Spinal cord (tissue), 10 donors: ENCODE measurements at places on chromosomes 7 and 10.

DNA sequence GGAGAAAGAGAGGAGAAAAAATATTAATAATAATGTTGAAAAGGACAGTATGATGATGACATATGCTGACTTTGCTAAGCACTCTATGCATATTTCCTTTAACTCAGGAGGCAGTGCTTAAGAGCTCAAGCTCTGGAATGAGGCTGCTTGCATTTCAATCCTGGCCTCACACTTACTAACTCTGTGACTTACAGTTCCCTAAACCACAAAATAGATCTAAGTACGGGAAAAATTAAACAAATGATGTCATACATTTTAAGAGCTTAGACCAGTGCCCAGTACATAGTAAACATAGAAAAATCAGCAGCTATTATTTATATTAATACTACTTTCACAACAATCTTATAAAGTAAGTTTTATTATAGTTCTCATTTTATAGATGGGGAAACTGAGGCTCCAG, 61.3 kb downstream of the GFRA1 start:
- DNase-seq = no peak

DNA sequence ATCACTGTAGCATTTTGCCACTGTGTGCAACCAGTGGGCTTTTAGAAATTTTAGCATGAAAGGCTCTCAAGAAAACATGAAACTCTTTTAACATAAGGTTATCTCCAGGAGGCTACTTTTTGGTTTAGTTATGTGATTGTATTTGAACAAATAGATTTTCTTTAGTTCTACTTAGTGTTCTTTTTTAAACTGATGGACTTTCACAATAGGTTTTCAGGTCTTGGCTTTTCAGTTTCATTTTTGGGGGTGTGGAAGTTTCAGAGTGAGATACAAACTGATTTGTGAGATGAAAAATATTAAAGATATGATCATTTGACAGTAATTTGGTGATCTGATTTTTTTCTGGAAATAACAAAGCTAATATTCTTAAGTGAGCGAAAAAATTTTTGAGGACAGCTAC, 344.1 kb downstream of the PHF14 start:
- DNase-seq = no peak

GRCh38 chr10:97506199-97506991, 7.7 kb downstream of the UBTD1 start:
- no peak for DNase-seq

DNA sequence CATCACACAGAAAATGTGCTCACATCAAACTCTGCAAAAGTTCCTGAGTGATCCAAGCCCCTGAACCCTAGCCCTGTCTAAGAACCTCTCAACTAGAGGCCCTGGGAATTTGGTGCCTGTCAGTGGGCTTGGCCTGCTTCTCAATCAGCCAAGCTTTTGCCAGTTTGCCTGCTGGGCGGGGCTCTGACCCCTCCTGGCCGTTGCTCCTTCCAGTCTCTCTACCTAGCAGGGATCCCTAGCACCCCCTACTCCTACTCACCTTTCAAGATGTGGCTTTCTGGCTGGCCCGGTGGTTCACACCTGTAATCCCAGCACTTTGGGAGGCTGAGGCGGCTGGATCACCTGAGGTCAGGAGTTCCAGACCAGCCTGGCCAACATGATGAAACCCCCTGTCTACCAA, 2.1 kb downstream of the KLRG2 start:
- DNase-seq = no peak

DNA sequence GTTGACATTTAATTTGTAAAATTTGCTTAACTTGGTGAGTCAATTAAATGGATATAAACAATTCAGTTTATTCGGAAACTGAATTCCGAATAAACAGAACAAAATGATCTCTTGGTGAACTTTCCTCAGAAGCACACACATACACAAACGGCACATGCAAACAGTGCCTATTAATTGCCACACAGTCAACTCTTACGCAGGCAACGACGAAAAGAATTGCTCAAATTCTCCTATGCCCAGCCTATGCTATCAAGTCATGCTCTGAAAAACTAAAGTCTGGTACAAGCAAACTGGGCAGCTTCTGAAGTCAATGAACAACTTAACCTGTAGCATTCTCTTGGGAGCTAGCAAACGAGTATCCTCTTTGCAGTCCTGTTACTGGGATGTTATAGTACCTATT, 38.8 kb upstream of the ASL start:
- DNase-seq = no peak

GRCh38 chr7:25663877-25664276, 435.6 kb upstream of the NPVF start:
- no peak for DNase-seq

DNA sequence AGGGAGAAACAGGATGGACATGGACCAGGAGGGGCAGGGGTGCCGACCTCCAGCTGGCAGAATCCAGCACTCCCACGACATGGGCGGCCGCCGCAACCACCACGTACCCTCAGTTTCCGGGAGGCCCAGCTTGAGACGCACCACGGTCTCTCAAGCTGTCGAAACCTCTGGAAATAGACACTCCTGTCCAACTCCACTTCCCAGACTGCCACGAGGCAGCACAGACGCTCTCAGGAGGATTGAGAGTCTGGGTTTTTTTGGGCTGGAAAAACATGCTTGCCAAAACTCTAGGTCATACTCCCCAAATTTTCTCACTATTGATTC, 37.9 kb upstream of the PDGFA start:
- no peak for DNase-seq

- peak; percentile 61 for DNase-seq
Observed at GRCh38 chr10:71980181-71981014, 16.2 kb downstream of the CHST3 start.

DNA sequence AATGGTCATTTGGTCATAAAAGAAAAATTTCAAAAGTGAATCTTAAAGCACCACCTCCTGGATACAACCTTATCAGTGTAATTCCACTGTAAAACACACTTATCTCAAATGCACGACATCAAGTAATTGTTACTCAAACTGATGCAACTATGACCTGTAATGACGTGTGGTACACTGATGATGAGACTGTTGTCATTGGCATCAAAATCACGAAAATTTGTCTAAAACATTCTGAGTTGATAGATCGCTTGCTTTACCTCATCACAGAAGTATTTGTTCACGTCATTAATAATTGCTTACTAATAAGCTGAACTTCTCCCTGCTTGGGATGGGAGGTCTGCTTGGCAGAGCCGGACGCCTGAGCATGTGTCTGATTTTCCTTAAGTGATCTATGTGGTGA, 221.8 kb upstream of the KLF6 start:
- no peak for DNase-seq

DNA sequence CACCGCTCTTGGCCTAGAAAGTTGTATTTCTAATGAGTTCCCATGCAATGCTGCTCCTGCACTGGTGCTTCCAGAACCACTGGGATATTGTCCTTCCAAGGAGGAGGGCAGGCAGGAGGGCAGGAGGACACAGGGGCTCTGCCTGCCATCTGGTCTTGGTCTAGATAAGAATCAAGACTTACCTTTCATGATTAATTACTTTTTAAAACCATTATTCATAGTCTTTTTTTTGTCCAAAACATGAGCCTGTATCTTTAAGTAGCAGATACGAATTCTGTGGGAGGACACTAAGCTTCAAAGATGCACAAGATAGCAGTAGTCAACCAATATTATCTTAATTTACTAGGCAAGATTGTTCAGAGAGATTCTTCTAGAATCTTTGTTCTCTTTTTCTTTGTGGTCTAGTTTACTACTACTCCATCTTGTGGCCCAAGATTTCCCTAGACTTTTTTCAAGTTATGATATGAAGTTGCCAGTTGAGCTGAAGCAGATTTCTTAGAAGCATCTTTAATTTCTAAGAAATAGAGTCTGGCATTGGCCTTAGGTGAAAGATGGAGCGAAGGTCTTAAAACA, 57.6 kb downstream of the RBM33 start:
- DNase-seq = no peak

DNA sequence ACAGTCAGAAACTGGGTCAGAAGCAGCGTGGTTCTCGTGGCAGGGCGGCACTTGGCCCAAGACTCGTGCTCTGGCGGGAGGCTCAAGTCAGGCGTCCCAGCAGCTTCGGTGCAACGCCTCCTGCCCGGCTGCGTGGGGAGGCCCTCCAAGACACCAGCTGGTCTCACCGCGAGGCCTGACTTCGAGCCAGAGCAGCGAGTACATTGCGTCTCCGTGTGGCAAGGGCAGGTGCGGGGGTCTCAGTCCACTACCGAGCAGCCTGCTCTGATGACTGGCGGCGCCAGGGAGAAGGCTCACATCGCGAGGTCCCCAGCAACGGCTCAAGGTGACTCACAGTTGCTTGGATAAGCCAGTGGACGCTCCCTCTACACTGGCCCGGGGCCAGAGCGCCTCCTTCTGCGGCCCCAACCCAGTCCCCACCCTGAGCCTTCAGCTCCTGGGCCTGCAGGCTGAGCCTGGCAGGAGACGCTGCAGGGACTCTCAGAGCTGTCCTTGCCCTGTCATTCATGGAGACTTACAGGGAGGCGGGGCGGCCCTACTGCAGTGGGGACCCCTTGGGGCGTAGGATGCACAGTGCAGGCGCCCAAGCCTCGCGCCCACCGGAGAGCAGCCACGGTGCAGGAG, 41.9 kb upstream of the PRKAR1B start:
- DNase-seq = no peak

- DNase-seq = peak; percentile 49
Observed at GRCh38 chr10:45418849-45419675, 45.0 kb downstream of the ALOX5 start.

DNA sequence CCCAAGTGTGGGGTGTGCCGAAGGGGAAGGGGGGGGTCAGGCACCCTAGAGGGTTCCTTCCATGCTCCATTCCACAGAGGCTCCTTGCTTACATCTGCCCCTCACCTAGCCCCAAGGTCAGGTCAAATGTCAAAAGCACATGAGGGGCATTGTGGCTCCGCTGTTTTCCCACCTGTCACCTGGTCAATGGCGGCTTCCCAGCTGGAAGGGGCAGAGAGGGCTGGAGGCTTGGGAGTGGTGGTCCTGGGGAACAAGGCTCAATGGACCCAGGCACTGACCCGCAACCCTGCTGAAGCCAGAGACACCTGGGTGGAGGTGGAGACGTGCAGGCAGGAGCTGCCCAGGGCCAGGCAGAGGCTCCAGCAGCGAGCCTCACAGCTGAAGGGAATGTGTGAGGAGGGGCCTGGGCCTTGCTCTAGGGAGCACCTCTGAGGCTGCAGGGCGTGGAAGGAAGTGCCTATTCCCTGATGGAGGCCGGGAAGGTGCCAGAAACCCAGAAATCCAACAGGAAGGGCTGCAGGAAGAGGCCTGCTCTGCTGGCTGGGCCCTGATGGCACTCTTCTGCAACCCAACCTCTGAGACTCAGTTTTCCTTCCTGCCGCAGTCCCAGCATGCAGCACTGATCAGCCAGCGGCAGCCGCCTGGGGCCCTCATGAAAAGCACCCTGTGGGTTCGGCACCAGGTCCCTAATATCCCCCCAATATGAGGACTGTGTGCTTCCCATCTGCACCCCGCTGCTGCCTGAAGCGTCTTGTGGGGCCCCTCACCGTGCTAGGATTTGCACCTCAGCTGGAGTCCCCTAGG, 16.0 kb downstream of the RASGEF1A start:
- DNase-seq = no peak

DNA sequence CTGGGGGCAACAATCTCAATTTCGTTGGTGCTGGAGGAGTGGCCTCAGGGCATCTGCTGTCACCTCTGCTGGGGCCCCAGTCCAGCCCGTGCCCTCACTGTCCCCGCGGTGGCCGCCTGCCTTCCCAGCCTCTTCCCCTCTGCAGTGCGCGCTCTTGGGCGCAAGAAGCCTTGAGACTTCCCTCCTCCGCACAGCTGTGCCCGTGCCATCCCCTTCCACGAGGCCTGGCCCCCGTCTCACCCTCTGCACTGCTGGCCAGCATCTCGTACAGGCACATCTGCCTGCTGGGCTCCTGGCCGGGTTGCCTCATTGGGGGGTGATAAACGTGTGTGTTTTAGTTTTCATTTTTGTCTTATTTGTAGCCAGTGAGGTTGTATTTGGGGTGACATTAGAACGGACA, 14.0 kb downstream of the IDI2 start:
- no peak for DNase-seq

GRCh38 chr7:143518521-143518920, 40.8 kb downstream of the TAS2R41 start:
- no peak for DNase-seq

DNA sequence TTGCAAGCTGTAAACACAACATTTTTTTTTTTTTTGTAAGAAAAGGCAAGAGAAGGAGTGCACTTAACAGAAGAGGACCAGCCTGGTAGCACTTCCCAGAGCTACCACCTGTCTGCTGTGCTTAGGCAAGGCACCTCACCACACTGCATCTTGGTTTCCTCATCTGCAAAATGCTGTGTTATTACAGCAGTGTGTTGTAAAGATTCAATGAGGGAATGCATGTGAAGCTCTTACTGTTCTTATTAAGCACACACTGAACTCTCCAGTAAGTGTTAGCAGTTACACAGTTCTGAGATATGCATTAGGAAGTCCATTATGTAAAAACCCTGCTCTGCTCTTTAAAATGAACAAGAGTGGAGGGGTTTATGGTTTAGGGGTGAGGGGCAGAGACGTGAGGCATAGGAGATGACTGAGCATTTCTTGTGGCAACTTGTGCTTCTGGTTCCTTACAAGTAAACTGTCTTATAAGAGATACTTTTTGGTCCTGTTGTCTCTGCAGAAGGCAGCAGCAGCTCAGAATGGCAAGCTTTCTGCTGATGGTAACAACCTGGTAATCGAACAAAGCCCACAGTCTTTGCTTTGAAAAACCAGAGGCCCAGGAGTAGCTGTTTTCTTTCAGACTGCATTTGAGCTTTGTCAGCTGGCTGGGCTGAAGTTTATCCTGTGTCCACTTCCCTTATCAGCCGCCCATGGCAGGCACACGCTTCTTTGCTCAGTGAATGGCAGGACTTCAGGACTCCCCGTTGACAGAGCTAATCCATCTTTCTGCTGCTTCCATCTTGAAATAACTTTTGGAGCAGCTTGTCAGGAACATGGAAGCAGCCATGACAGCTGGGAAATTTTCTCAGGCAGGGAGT, 98.8 kb upstream of the BMPER start:
- no peak for DNase-seq

DNA sequence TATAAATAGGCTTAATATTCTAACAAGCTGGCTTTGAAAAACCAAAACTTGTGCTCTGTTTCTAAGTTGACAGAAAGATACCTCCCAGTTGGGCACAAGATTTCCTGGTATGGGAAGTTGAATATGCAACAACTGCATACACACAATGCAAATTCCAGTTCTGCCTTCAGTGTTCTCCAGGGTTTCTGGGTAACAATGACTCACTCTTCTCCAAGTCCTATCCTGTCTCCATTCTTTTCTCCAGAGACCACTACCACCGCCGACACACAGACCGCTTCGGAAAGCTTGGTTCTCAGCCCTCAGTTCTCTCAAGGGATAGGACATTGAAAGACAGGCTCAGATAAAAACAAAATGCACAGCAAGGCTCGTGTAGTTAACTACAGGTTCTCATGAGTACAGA, 12.2 kb downstream of the PDE1C start:
- no peak for DNase-seq

GRCh38 chr7:118185163-118185860, 1.3 kb downstream of the LSM8 start:
- DNase-seq = no peak

GRCh38 chr10:110221044-110221720, 13.8 kb downstream of the MXI1 start:
- no peak for DNase-seq

DNA sequence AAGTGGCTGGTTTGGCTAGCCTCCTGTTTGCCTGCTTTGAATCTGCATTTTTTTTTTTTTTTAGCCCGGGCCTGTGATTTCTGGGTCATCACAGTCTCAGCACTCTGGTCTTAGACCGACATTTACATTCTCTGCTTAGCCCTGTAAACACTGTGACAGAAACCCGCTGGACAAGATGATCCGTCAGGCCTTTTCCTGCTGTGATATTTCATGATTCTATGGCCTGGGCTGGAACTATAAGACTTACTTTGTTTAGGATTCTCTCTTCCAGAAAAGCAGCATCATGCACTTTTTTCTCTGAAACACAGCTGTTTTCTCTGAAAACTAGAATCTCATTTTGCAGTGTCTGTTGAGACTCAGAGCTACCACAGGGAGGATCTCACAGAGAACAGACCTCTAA, 705.5 kb downstream of the GRID1 start:
- DNase-seq = peak; percentile 38
